WTC11 (cell line): ENCODE measurements at places on chromosomes 5 and 9. TPM values are rescaled to one million over a fixed set of nuclear protein-coding genes. Genes with fewer than 3 reads are reported as not detected.

Gene SPATA6L
- 1.7 to 2.5 TPM (median 1.8 TPM) in 3 replicates for total RNA-seq

Gene PDE6A
- total RNA-seq: not detected in 3 replicates

Gene ARHGEF39
- 23.8 to 26.6 TPM (median 26.5 TPM) in 3 replicates for total RNA-seq

Gene LECT2
- total RNA-seq: not detected in 3 replicates

Gene C5orf34
- 7.3 to 9.7 TPM (median 9.4 TPM) in 3 replicates for total RNA-seq

Gene CDH10
- 0.14 to 0.22 TPM in 2 of 3 replicates, not detected in the other for total RNA-seq

Gene ARID3C
- 0.14 to 0.23 TPM (median 0.15 TPM) in 3 replicates for total RNA-seq

Gene EIF4E1B
- 0.74 to 1.3 TPM (median 1.1 TPM) in 3 replicates for total RNA-seq

Gene CNTRL
- total RNA-seq: 13.2 to 14.2 TPM (median 13.3 TPM) in 3 replicates

Gene ST8SIA4
- 0.76 to 1.3 TPM (median 0.96 TPM) in 3 replicates for total RNA-seq

Gene GSN
- 47.0 to 57.3 TPM (median 54.9 TPM) in 3 replicates for total RNA-seq

Gene EFCAB9
- total RNA-seq: not detected in 3 replicates

Gene CDC25C
- 15.0 to 18.8 TPM (median 16.1 TPM) in 3 replicates for total RNA-seq

Gene BAAT
- total RNA-seq: 0.11 to 0.17 TPM (median 0.14 TPM) in 3 replicates

Gene NRG2
- total RNA-seq: 0.44 to 0.73 TPM (median 0.46 TPM) in 3 replicates

Gene PRDM9
- total RNA-seq: 0.15 TPM in 1 of 3 replicates, not detected in the others

Gene SLC6A7
- total RNA-seq: 0.04 TPM in 1 of 3 replicates, not detected in the others

Gene CDC20B
- not detected in 3 replicates for total RNA-seq

Gene ZNG1E
- 39.0 to 40.7 TPM (median 40.3 TPM) in 3 replicates for total RNA-seq

Gene RASGRF2
- 13.9 to 17.6 TPM (median 14.8 TPM) in 3 replicates for total RNA-seq

Gene LCN9
- 1.4 to 2.6 TPM (median 1.7 TPM) in 3 replicates for total RNA-seq

Gene FBXO10
- total RNA-seq: 14.0 to 14.7 TPM (median 14.4 TPM) in 3 replicates

Gene MYMK
- 0.34 TPM in 1 of 3 replicates, not detected in the others for total RNA-seq

Gene MLANA
- total RNA-seq: not detected in 3 replicates

Gene EHMT1
- total RNA-seq: 152 to 170 TPM (median 154 TPM) in 3 replicates

Gene HTR1A
- 0.46 to 0.66 TPM (median 0.52 TPM) in 3 replicates for total RNA-seq

Gene TAF1L
- 0.02 to 0.09 TPM in 2 of 3 replicates, not detected in the other for total RNA-seq

Gene ACER2
- 8.1 to 9.5 TPM (median 8.8 TPM) in 3 replicates for total RNA-seq

Gene NUTM2G
- total RNA-seq: 0.14 to 0.50 TPM (median 0.27 TPM) in 3 replicates

Gene PCDHB15
- total RNA-seq: 7.7 to 8.7 TPM (median 8.4 TPM) in 3 replicates

Gene DBN1
- total RNA-seq: 267 to 288 TPM (median 269 TPM) in 3 replicates

Gene PCDHB8
- 4.1 to 5.4 TPM (median 4.6 TPM) in 3 replicates for total RNA-seq

Gene SLC4A9
- total RNA-seq: 0.37 to 0.76 TPM (median 0.50 TPM) in 3 replicates

Gene NEUROG1
- total RNA-seq: 0.13 to 0.18 TPM in 2 of 3 replicates, not detected in the other

Gene RANBP17
- 23.1 to 27.4 TPM (median 23.1 TPM) in 3 replicates for total RNA-seq

Gene TAS2R1
- not detected in 3 replicates for total RNA-seq

Gene ECM2
- not detected in 3 replicates for total RNA-seq

Gene CAPSL
- not detected in 3 replicates for total RNA-seq

Gene CDKN2A
- 0.50 to 0.57 TPM (median 0.57 TPM) in 3 replicates for total RNA-seq

Gene SLC6A3
- total RNA-seq: 0.53 to 0.74 TPM (median 0.64 TPM) in 3 replicates

Gene CEP72
- 26.6 to 29.9 TPM (median 29.2 TPM) in 3 replicates for total RNA-seq

Gene ITGA2
- total RNA-seq: 5.3 to 5.5 TPM (median 5.5 TPM) in 3 replicates

Gene SPATA31A3
- total RNA-seq: not detected in 3 replicates

Gene NKD2
- total RNA-seq: 12.8 to 16.6 TPM (median 15.9 TPM) in 3 replicates

Gene SPATA31C1
- total RNA-seq: not detected in 3 replicates

Gene STPG3
- total RNA-seq: 0.21 to 0.26 TPM in 2 of 3 replicates, not detected in the other

Gene KCNT1
- total RNA-seq: 0.13 to 0.16 TPM (median 0.14 TPM) in 3 replicates

Gene GPRIN1
- total RNA-seq: 5.4 to 8.5 TPM (median 5.8 TPM) in 3 replicates

Gene BTNL8
- total RNA-seq: 0.48 to 0.96 TPM (median 0.85 TPM) in 3 replicates

Gene MEIKIN
- total RNA-seq: not detected in 3 replicates
